ENCODE measurements at places on chromosomes 6 and 20.

DNA sequence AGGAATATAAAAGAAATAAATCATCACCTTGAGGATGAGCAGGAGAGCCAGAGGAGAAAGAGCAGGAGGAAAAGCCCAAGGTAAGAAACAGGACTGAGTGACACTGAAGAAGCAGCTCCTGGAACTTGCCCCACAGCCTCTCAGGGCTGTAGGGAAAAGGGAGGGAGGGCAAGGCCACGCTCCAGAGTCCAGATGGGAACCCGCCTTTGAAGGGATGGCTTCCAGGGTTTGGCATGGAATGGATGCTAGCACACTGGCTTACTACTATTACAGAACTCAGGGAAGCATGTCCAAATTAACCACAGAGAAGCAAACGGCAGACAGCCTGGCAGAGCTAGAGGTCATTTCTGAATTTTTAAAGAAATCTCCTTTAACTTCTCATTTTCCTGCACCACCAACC is 26.8 kb downstream of the RALGAPA2 start:
- DNase-seq: no peak

- no peak for DNase-seq
Observed at GRCh38 chr6:160347259-160348222, 637 bp upstream of the SLC22A3 start.

GRCh38 chr6:65259059-65259458 is 448.0 kb downstream of the EYS start:
- no peak for DNase-seq

GRCh38 chr6:147159536-147160374 is 44.5 kb upstream of the STXBP5 start:
- DNase-seq: no peak

GRCh38 chr20:5887386-5887785 is 62.9 kb downstream of the TRMT6 start:
- no peak for DNase-seq

DNA sequence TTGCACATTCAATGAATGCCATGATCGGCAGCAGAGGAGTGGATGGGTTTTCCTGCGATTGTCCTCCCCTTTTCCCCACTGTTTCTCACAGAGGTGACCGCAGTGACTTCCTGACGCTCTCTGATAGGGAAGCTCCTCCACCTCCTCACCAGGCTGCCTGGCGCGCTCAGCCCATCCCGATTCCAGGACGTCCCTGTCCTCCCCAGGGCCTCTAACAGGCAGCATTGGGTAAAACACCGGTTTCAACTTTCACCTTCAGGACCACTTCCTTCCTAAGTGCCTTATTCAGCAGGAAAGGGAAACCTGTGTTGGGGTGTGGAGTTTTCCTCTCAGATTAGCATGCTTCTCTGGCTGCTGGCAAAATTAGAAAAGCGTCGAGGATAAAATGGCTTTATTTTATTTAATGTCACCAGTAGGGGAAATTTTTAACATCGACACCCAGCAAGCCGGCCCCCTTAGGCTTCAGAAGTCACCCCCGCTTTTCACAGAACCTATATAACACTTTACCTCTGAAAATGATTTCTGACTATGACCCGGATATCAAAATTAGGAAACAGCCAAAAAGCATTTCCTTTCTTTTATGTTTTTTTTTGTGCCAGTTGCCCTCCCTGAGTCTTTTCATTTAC is 570.4 kb upstream of the GJE1 start:
- DNase-seq: no peak

GRCh38 chr6:25670793-25671513 is 18.9 kb downstream of the SCGN start:
- no peak for DNase-seq

DNA sequence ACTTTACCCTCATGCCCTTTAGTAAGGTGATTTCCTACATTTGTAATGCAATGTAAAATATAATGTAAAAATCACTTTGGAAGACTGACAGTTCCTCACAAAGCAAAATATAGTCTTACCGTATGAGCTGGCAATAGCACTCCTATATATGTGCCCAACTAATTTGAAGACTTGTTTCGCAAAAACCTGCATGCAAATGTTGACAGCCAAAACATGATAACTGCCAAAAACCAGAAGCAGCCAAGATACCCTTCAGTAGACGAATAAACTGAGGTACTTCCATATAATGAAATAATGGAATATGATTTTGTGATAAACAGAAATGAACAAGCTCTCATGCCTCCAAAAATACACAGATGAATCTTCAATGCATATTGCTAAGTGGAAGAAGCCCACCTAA is 13.6 kb downstream of the AURKA start:
- DNase-seq: no peak

- no peak for DNase-seq
Observed at GRCh38 chr20:19945732-19946670, 71.2 kb upstream of the NAA20 start.

DNA sequence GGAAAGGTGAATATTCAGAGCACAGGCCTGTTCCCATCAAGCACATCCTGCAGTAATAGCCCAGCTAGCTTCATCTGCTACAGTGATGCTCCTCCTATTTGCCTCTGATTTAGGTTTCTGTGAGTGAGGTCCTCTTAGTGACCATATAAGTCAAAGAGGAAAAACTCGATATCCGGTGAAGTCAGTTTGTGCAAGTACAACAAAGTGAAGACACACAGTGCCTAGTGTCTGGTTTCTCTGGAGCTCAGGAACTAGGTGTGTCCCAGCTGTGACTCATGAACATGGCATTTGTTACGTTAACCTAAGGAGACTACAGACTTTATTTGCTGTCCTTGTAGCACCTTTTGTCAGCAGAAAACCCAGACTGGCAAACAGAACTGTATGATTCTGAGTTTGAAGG is 33.9 kb downstream of the EDN1 start:
- DNase-seq: no peak

DNA sequence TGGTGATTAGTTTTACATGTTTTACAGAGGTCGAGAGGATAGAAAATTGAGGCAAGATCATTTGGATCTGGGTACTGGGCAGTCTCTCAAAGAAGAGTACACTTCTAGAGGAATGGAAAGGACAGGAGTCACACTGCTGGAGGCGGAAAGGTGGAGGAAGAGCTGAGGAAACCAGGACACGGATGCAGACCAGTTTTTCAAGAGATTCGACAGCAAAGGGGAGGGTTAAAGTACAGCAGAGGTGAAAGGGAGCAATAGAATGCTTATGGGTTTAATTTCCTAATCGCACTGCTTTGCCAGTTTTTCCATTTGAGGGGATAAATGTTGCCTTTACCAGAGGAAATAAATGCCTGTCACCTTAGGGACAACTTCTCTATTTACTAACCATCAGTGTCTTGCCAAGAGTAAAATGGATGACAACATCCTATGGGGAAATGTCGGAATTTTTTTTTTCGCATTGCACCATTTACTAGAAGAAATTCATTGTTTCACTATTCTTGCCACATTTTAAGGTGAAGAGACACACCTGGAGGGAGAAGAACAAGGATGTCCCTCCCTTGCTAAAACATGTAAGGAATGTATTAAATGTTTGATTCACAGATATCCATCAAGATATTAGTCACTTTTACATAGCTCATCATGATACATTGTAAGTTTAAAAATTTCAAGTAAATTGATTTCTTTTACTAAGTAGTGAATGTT is 226.6 kb downstream of the COL12A1 start:
- no peak for DNase-seq

DNA sequence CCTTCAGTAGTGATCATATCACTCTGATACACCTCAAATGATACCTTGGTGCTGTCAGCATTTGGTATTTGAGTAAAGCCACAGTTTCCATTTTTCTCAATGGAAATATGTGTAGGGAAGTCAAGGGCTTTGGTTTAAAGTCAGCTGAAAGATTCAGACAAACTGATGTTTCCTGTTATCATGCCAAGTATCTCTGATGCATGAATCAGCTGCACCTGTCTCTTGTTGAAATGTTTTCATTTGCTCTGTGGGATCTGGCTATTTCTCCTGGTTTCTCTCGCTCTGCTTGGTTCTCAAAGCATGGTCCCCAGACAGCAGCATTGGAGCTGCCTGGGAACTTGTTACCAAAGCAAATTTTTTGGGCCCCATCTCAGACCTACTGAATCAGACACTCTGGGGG is 23.5 kb downstream of the ZFP64 start:
- DNase-seq: no peak

DNA sequence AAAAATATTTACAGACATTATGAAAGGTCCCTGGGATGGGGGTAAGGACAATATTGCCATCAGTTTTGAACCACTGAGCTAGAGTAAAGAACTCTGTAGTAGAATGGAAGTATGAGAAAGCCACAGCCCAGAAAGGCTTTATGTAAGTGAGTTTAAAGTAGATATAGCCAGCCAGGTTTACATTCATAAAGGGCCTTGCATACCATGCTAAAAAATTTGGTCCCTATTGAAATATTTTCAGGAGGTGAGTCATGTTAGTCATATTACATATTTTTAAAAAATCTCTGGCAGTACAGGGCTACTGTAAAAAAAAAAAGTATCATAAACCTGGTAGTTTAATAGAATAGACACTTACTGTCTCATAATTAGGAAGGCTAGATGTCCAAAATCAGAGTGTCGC is 3.5 kb downstream of the ZKSCAN8 start:
- no peak for DNase-seq

All from activated naive CD4-positive, alpha-beta T cell (primary cell).